Activated CD8-positive, alpha-beta memory T cell treated with anti-CD3 and anti-CD28 coated beads for 1 hour (primary cell): ENCODE measurements at places on chromosomes 3 and 15.

DNA sequence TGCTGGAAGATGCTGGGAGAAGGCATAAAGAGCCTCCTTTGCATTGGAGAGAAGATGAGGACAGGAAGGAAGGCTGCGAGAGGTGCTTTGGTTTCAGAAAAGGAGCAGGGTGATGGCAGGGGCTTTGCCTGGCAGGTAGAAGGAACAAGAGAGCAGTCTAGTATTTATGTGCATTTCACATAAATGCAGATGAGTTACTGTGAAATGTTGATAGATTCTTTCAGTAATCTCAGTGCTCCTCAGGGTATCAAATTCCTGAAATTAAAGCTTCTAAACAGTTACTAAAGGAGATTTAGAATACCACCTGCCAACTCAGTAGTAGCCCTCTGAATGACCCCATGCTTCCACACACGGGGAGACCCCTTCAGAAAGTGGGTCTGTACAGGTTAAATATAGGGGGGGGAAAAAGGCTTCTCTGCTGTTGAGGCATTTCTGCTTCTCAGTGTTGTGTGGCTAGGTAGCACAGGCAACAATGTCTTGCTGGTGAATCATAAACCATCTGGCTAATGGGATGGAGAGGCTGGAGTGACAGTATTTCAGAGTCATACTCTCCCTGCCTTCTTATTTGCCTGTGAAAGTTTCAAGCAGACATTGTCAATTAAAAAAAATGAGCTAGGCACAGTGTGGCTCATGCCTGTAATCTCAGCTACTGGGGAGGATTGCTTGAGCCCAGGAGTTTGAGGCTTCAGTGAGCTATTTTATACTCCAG, 14.3 kb upstream of the FBXL22 start:
- DNase-seq, result no peak

GRCh38 chr3:89234620-89235019, 127.2 kb downstream of the EPHA3 start:
- DNase-seq, result no peak

DNA sequence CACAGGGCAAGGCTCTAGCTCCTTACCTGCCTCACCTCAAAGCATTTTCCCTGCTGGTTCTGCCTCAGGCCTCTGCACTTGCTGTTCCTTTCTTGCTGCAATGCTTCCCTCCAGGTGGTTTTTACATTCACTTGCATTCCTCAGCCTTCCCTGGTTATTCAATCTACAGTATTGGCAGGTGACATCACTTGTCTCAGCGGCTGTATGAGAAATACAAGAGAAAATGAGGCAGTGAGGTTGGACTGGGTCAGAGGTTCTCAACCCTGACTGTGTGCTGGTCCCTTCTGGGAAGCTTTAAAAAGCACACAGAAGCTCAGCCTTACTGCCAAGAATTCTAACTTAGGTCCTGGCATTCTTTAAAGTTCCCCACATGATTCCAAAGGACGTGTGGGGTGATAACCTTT, 26.7 kb downstream of the SIAH2 start:
- no peak for DNase-seq

GRCh38 chr15:32096916-32097617, 66.8 kb downstream of the CHRNA7 start:
- no peak for DNase-seq

GRCh38 chr3:157145606-157146322, 14.2 kb downstream of the CCNL1 start:
- no peak for DNase-seq

GRCh38 chr3:172341482-172342059, 106.7 kb downstream of the GHSR start:
- DNase-seq, result no peak

GRCh38 chr15:101048581-101049030, 129.4 kb downstream of the LRRK1 start:
- no peak for DNase-seq

GRCh38 chr15:35068846-35069475, 16.1 kb downstream of the NANOGP8 start:
- DNase-seq, result no peak

- no peak for DNase-seq
These were observed 46.5 kb downstream of the TP63 start for GRCh38 chr3:189677667-189678066.

DNA sequence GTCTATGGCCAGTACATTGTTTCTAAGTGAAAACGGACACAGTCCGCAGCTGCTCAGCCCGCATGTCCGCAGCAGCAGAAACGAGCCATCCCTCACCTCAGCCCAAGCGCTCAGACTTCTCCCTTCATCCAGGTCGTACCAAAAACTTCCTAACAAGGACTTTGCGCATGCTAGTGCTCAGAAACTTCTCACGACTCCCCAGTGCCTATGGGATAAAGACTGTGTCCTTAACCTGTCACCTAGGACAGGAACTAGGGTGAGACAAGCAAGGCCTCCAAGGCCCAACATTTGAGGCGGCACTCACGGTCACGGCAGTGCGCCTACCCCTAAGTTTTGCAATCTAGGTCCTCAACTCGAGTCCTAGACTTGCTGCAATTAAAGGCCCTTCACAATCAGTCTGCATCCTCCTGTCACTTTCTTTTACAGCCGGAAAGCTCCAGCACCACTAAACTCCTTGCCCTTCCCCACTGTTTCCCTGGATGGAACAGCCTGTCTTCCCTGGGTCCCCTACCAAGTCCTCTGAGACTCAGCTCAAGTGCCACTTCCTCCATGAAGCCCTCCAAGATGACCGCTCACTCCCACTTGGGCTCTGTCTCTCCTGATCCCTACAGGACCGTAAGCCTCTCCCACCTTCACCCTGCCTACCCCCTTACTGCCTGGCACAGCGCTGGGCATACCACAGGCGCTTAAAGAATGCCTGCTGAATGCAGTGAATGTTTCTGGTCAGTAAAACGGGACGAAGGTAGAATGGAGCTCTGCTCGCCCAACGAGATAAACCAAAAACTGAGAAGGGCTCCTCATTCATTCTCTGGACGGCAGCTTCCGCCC, 1.2 kb downstream of the CLN6 start:
- no peak for DNase-seq

- no peak for DNase-seq
These were observed 69.2 kb downstream of the GOLGA8B start for GRCh38 chr15:34514251-34514670.
